ENCODE measurements at places on chromosomes 4 and X.

DNA sequence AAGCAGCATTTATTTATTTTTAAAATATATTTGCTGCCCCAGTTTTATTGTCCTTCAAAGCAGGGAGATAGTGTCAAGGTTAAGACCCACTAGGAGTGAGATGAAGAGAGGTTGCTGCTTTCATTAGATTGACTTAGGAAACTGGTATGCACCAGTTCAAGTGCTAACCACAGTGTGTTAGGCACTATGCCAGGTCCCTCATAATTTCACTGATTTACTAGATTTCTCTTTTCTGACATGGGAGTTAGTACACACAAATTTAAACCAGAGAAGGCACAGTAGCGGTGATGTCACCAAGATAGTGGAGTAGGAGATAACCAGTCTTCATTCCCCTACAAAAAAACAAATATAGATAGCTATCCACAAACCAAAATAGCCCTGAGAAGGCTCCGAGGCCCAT lies 14.3 kb downstream of the RRAGB start:
- DNase-seq: no peak

GRCh38 chrX:55342533-55343501 lies 78.1 kb upstream of the PAGE3 start:
- DNase-seq: peak; percentile 27

DNA sequence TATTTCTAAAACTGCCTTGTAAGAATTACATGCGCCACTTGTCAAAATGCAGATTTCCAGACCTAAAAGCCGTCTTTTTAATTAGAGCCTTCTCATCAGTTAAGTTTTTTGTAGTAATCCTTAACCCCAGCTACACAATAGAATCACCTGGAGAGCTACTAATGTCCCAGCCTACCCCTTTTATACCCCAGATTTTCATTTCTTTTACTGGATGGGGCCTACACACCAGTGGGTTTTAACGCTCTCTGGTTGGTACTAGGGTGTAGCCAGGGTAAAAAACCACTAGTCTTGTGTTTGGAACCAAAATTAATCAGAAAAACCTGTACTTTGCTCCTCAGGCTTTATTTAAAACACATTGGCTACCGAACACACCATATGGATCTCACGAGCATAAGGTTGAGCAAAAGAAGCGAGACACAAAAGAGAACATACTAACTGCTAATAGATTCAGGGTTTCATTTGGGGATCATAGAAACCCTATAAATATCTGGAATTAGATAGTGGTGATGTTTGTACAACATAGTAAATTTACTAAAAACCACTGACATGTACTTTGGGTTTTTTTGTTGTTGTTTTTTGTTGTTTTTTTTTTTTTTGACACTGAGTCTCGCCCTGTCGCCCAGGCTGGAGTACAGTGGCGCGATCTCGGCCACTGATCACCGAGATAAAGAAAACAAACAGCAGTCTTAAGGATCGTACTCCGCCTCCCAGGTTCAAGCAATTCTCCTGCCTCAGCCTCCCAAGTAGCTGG lies 30.6 kb downstream of the BBS12 start:
- DNase-seq: no peak

DNA sequence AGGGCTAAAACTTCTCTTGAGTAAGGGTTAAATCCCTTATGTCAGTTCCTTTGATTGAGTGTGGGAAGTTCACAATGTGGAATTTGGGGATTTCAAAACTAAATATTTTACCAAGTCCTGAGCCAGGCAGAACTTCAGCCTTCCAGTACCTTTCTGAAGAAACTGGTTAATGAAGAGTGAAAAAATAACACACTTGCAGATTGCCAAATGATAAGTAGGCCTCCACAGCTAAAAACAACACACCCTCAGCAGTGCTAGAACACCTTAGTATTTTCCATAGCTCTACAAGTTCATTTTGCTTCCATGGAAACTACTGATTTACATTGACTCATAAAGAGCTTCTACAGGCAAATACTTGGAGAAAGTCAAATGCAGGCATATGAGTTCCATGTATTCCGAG lies 326.8 kb downstream of the ZNF674 start:
- DNase-seq: no peak

- DNase-seq: no peak
These were observed 29.1 kb downstream of the RIPPLY1 start for GRCh38 chrX:106874075-106874474.

GRCh38 chr4:26402458-26402857 lies 81.6 kb downstream of the RBPJ start:
- no peak for DNase-seq

GRCh38 chr4:140118931-140119640 lies 34.9 kb downstream of the MAML3 start:
- no peak for DNase-seq
